ENCODE measurements at places on chromosomes 13 and 19. TPM values are rescaled to one million over a fixed set of nuclear protein-coding genes. Genes with fewer than 3 reads are reported as not detected.

Gene MEIS3
- polyA plus RNA-seq, result 32.2 TPM

Gene NKPD1
- polyA plus RNA-seq, result 0.39 TPM

Gene OR10H1
- polyA plus RNA-seq, result 0.04 TPM

Gene FPR1
- 0.78 TPM for polyA plus RNA-seq

Gene ATP4B
- 0.38 TPM for polyA plus RNA-seq

Gene OVOL3
- polyA plus RNA-seq, result not detected

Gene NLRP7
- polyA plus RNA-seq, result 0.09 TPM

Gene IZUMO1
- 0.67 TPM for polyA plus RNA-seq

Gene CEACAM3
- polyA plus RNA-seq, result not detected

Gene PCDH20
- 6.7 TPM for polyA plus RNA-seq

Gene DACT3
- polyA plus RNA-seq, result 24.0 TPM
